ENCODE measurements at places on chromosomes 5 and 9.

DNA sequence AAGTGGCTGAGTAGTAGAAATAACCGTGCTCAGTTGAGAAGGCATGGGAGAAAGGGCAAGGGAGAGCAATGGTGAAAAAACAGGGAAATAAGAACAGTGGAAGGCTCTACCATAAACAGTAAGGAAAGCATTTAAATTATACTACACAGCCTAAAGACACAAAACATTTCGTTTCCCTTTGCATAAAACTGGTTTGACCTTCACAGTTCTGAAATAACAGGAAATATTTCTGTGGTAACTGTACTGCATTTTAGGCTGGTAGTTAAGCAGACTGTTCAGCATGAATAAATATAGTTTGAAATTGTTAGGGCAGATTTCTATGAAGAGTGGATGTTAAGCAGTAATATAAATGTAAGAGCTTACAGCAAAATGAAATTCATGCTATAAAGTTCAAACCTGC is 147.5 kb downstream of the CSNK1G3 start:
- DNase-seq: no peak

GRCh38 chr5:14471507-14471906 is 110.1 kb upstream of the OTULINL start:
- no peak for DNase-seq

DNA sequence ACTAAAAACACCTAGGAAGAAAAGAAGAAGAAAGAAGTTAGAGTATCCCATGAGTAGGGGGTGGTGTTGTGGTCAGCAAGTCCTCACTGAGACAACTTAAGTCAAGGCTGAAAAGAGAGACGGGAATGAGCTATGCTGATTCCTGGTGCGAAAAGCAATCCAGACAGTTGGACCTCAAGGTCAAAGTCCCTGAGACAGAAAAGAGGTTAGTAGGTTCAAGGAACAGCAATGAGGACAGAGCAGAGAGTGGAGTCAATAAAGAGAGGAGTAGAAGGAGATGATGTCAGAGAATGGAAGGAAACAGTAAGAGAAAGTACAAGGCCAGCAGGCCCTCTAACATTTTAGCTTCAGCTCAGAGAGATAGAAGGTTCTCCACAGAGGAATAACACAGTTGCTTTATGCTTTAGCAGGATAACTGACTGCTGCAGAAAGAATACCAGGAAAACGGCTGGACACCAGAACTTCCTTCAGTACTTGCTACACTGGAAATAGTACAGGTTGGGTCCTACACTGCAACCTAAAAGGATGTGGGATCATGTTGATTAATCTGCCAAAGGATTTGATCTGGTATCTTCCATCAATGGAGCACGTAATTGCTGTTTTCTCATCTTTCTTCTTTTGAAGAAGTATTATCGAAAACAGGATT is 43.6 kb downstream of the GNAQ start:
- no peak for DNase-seq

DNA sequence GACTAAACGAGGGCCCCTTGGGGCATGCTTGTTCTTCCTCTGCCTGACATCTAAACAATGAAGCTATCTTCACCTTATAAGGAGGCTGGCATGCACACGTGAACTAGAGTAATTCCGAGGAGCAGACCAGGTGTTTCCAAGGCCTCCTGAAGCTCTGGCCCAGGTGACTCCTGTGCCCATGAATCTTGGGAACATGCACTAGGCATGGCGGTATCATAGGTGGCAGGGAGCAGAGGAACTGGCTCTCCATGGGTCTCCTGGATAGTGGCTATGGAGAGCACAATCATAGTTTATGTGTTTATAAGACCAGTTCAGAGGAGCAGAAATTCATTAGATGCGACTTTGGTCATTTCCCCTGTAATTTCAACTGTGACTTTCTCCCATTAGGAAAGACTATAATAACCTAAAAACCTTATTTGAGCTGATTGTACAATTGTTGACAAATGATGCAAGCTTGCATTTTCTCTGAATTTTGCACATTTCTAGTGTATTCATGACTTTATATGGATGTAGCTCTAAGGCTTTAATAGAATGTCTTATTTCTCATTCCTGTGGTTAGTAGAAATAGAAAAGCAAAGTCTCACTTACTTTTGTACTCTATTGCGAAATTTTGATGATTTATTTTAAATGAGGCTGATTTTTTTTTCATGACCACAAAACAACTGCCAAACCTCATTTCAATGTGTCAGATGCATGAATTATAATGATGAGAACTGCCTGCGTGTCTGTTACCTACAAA is 135.3 kb upstream of the RPS23 start:
- DNase-seq: no peak

GRCh38 chr5:135156715-135157404 is 122.8 kb upstream of the PITX1 start:
- no peak for DNase-seq

GRCh38 chr9:8907868-8908267 is 1108.3 kb upstream of the DMAC1 start:
- DNase-seq: no peak

DNA sequence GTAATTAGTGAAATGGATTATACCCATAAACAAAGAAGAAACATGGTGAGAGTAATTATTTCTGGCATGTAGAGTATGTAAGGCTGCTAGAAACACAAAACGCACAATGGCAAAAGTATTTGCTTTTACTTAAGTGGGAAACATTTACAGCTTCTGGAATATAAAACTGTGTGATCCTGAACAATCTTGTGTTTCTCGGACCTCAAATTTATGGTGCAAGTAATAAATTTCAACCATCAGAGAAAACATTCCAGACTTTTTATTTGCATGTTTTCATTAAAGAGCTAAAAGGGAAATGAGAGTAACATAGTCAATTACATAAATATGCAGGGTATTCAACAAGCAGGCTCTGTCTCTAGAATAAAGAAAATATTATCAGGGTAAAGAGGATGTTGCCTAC is 17.2 kb upstream of the PRR16 start:
- DNase-seq: no peak

GRCh38 chr5:148147415-148147814 is 20.9 kb upstream of the SPINK14 start:
- DNase-seq: no peak

- no peak for DNase-seq
These were observed 66.8 kb downstream of the RASGEF1C start for GRCh38 chr5:180142021-180142765.

GRCh38 chr9:76657265-76657664 is 107.0 kb upstream of the PCA3 start:
- no peak for DNase-seq

DNA sequence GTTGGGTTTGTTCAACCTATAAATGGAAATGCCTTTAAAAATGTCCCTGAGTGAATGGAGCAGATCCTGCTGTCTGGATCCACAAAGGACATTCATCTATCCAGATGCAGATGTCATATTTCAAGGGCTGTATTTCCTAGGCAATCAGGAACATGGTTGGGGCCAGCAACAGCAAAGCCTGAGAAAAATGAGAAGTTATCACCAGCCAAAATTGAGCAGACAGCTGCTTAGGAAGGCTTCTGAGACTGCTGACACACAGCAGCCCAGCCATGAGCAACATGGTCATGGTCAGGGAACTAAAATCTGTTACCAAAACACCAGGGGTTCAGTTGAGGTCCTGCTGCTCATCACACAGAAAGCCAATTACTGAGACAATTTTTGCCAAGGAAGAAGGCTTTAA is 9.2 kb upstream of the IL7R start:
- DNase-seq: no peak

DNA sequence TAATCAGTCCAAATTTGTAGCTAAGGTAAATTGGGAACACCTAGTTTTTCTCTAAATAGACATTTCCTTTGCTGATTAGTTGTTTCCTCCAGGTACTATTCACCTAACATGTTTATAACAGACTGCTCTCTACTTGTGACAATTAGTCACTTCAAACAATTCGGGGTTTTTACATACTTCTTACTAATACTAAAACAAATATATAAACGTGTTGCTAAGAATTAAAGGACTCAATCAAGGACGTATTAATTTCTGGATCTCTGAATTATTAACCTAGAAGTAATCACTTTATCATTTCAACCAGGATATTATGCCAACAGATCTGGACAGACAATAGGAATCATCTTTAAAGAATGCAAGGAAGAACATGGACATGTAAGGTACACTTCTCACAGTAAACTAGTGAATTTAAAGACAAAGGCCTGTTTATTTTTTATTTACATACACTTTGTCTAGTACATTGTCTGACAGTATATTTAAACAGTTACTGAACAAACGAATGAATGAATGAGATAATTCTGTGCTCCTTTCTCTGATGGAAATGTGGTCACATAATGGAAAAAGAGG is 22.3 kb downstream of the PJA2 start:
- DNase-seq: no peak

GRCh38 chr5:79686799-79687198 is 2.8 kb upstream of the CMYA5 start:
- no peak for DNase-seq

GRCh38 chr9:134371731-134372130 is 45.5 kb downstream of the RXRA start:
- no peak for DNase-seq

GRCh38 chr9:129178568-129179382 is 714 bp upstream of the IER5L start:
- DNase-seq: no peak

DNA sequence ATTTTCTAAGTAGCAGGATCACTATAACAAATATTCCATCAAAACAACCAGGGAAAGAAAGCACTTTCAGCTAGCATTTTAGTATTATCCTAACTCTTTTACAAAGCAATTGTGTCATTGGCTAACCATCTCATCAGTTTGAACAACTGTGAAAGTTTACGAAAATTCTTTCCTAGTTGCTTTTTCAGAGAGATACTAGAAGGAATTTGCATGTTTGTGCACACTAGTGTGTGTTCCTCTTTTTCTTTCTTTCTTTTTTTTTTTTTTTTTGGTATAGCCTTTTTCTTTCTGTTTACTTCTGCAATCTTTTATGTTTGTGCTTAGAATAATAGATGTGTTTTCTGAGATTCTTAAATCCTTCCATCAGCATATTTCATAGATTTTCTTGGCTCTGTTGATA is 124.7 kb upstream of the SEMA6A start:
- no peak for DNase-seq

- no peak for DNase-seq
These were observed 181.6 kb upstream of the MAP1B start for GRCh38 chr5:71925608-71926091.

DNA sequence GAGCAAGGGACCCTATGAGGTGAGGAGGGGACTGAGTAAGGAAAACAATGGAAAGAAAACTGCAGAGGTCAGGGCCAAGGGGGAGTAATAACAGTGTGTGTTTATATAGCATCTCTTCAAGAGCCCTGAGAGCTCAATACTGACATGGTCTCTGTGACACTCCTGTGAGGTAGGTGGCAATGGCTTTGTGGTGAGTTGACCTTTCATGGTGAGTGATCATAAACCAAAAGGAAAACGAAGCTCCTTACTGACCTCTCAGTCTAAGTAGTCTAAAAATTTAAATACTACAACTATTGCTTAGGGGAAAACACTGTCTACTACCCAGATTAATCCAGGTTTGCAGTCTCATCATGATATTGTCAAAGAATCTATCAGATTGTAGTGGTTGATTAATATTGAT is 130.9 kb downstream of the SNCAIP start:
- no peak for DNase-seq

GRCh38 chr5:36389245-36389644 is 87.5 kb upstream of the RANBP3L start:
- DNase-seq: no peak

DNA sequence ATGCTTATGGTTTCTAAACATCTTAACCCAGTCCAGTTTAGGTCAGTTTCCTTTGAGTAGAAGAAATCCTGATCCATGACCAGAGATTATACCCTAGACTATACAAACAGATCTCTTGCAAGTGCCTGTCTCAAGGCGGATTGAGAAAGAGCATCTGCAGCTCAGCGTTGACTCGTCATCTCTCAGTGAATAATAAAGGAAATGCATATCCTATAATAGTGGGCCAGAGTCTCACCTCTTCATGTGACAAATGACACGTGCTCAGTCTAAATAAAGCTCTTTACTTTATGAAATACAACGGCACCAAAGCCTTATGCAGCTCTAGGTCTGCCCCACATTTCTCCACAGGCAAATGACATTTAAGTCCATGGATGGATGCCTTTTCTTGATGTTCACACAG is 179.4 kb upstream of the NR3C1 start:
- no peak for DNase-seq

GRCh38 chr5:19891658-19892057 is 96.3 kb downstream of the CDH18 start:
- peak; percentile 69 for DNase-seq

GRCh38 chr5:143554187-143554717 is 150.8 kb upstream of the NR3C1 start:
- no peak for DNase-seq

DNA sequence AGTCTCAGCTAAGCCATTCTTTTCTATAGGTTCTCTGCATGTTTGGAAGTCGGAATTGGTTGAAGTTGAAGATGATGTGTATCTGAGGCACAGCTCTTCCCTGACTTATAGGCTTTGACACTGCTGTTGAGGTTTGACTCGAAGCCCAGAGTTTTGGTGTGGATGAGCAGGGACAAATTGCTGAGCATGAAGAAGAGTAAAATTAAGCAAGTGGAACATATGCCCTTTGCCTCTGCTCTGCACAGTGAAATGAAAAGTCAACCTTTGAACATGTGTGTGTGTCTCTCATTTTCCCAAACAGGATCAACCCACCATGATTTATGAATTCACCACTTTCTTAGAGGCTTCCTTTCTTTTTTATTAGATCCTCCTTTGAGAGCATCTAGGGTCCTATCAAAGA is 8.5 kb downstream of the HMHB1 start:
- no peak for DNase-seq

- no peak for DNase-seq
These were observed 94.9 kb upstream of the PLPPR1 start for GRCh38 chr9:100933656-100934055.

- no peak for DNase-seq
These were observed 291.1 kb downstream of the TRIM32 start for GRCh38 chr9:116978155-116978554.

GRCh38 chr9:131650254-131650653 is 89.6 kb downstream of the RAPGEF1 start:
- no peak for DNase-seq

DNA sequence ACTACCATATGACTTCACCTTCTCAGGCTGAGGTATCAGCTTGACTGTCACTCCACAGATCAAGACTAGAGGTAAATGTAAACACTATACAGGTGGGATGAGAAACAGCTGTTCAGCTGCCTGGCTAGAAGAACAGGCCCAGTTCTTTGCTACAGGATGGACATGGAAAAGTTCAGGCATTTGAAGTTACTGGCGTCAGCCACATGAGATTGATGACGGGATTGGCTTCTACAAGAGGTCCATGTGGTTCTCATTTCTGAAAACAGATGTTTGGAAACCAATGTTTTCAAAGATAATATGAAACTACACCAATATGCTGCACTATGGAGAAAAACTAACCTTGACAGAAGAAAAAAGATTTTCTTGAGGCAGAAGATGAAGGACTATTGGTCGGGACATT is 324.1 kb downstream of the CDH10 start:
- DNase-seq: no peak

GRCh38 chr5:19855453-19855852 is 132.5 kb downstream of the CDH18 start:
- no peak for DNase-seq

All from Panc1 (cell line).